NCI-H2029 (cell line): ENCODE measurements at places on chromosomes 7 and 10.
A peak's percentile ranks its signal among the peaks of the same experiment; 100 is the strongest.

DNA sequence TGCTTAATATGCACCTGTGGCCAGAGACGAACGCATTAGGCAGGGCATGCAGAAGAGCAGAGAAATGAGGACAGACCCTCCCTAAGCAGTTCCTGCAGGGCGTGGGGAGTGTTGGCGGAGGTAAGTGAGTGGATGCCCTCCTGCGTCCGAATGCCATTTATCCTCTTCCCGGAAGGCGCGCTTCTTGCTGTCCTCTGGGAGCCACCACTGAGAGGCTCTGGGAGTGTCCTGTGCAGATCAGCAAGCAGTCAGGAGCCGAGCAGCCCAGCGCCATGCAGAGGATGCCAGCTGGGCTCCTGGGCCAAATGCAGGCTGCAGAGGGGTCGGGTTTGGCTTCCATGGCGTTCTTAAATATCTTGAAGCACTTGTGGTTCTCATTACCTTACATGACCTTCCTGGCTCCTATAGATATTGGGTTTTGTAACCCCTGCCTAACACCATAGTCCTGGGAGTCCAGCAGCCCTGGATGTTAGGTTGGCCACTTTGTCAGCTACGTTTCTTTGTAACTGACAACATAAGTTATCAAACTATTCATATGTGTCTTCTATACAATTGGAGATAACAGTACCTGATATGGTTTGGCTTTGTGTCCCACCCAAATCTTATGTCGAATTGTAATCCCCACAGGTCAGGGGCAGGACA lies 30.0 kb upstream of the SLIT1 start:
- no peak for DNase-seq

- no peak for DNase-seq
Measured at GRCh38 chr7:8536431-8536830, 103.0 kb downstream of the NXPH1 start.

DNA sequence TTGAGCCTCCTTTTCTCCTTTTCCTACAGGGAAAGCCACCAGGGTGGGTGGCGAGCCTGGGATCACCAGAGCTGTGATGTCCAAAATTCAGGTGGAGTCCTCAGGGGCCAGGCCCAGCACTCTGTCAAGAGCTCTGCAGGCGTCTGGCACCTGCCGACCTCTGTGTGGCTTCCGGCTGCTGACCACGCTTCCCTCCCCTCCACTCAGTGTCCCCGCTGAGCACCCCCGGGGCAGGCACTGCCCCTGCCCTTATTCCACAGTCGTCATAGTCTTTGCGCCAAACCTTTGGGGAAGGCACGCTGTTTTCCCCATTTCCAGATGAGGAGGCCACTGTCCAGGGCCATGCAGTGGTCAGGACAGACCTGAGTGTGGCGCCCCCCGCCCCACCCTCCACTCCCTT lies 7.5 kb downstream of the MTG1 start:
- no peak for DNase-seq

GRCh38 chr7:158550886-158551452 lies 36.7 kb downstream of the PTPRN2 start:
- DNase-seq, result no peak

DNA sequence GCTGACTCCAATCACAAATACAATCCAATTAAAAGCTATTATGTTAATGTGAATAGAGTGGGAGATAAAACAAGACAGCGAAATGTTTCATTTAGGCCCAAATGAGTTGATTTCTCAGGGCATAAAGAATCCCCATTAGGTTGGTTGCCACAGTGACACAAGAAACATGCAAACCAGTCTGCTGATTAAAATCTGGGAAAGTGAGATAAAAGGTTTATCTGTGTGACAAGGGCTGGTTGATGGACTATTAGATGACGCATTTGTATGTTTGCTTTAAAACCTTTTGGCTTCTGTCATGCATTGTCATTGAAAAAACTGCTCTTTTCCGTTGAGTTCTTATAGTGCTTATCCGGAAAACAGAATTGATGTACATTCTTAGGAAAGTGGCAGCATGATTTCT lies 658.2 kb downstream of the GATA3 start:
- no peak for DNase-seq

DNA sequence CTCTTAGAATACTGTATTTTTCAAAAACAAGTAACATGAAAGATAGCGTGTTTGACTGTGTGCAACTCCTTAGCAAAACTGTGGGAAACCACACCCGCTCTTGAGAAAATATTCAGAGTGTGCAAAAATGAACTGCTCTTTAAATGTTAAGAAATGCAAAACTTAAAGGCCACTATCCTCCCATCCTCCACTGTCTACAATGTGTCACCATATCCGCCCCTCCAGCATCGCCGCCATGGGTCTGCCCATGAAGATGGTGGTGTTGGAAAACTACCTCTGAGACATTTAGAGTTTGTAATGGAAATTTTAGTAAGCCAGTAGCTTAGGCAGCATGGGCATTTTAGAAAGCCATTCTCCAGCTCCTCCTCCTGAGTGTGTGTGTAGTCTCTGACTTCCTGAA lies 20.1 kb upstream of the NMT2 start:
- DNase-seq, result no peak

- no peak for DNase-seq
Measured at GRCh38 chr7:114708646-114709045, 213.2 kb upstream of the MDFIC start.

DNA sequence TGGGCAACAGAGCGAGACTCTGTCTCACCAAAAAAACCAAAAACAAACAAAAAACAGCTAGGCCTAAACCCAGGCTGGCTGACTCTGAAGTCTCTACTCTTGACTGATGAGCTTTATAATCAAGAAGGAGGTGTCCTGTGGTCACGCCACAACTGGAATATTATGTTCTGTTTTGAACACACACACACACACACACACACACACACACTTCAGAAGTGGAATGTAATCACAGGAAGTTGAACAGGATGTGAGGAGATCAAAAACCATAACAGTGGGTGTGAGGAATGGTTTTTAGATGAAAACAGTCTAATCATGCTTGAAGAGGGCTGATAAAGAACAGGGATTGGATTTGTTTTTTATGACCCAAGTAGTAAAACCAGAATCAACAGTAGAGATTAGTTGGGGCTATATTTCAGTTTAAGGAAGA lies 51.1 kb upstream of the IL6 start:
- DNase-seq, result no peak

DNA sequence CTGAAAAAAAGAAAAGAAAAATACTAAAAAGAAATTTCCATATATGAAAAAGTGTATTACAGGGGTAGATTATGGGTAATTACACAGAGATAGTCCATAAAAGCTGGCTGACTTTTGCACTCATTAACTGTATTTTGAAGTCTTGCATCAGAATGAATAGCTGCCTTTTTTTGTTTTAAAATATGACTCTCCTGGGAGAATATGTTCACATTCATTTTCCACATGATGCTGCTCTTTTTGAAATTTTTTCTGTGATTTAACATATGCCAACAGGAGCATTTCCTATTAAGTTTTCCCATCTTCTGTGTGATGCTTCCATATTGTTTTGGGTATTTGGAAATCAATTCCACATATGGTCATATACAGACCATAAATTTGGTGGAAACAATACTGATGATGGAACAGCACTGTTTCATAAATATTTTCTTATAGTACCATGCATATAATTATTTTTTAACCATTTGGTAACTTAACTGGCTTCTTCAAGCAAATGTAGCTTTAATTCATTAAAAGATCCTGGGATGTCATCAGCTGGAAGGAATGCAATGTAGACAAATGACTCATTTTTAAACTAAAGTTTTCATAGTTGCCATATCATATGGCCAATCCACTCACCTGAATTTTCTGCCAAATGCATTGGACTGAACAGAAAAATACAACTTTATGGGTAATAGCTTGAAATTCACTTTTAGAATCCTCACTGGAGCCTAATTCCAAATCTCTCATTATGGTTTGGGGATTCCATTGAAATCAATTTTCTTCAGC lies 313.9 kb upstream of the GLI3 start:
- DNase-seq, result no peak

DNA sequence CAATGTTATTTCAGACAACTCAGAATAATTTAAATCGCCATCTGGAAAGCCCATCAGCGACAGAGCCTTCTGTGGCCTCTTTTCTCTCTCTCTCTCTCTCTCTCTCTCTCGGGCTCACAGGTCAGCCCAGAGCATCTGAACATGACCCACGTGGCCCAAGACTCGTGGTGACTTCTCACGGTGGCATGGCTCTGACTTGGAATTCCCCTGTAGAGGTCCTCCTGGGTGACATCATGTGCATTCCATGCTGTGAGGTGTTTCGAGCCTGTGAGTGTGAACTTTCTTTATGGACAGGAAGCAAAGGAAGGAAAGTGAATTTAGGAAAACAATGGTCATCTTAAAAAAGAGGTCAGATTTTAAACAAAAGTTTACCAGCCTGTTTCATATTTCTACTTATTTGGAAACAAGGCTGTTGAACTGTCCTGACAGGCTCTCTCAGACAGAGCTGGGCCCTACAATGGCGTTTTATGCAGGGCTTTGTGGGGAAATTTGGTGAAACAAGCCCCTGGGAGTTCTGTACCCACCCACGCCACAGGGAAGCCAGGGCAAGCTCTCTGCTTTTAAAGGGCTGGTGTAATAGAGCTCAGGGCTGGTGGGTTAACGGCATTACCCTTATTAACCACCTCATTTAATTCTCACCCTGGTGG lies 359.7 kb upstream of the ZNF32 start:
- no peak for DNase-seq

GRCh38 chr10:43674553-43675210 lies 26.0 kb upstream of the ZNF32 start:
- DNase-seq, result no peak

DNA sequence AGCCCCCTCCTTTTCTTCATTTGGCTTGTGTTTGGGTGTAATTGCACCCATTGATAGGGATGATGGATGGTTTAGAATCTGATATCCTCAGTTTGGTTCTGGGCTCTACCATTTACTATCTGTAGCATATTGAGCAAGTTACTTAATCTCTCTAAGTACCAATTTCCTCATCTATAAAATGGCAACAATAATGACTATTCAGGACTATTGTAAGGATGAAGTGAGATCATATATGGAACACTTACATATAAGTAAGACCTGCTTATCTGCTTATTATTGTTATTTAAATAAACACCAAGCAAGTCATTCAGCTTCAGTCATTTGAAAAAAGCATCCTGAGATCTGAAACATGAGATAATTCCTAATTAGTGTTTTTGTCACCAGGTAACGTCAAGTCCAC lies 127.0 kb downstream of the SEC23IP start:
- no peak for DNase-seq

DNA sequence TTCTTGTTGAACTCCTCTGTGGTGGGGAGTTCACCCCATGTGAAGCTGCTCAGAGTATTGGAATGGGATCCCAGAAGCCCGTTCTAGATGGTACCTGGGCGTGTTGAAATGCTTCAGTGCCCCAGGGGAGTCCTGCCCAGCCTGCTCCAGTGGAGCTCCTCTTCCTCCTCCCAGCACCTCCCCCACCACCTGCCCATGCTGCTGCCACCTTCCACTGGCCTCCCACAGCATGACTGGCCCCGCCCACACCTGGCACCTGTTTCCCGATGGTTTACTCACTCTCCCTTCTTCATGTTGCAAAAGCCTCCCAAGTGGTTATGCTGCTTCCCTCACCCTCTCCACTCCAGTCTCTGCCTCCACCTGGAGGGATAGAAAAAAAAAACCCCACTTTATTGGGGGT lies 32.2 kb upstream of the PCBD1 start:
- peak; percentile 57 for DNase-seq

DNA sequence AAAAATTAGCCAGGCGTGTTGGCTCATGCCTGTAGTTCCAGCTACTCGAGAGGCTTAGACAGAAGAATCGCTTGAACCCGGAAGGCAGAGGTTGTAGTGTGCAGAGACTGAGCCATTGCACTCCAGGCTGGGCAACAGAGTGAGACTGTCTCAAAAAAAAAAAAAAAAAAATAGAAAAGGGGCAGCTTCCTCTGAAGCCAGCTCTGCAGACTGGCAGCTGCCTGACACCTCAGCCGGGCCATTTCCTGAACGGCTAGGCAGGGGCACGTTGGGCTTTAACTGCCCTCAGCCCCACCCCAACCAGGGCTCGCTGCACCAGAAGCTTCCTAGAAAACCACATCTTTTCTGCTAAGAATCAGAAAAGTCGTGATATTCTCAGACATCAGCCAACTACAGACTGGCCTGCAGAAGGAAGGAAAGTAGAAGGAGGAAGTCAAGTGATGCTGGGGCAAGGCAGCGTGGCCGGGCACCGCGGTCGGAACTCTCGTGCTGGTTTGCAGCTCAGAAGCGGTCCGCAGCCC lies 38.0 kb downstream of the PRKAG2 start:
- no peak for DNase-seq

GRCh38 chr10:68756766-68757165 lies 35.7 kb downstream of the CCAR1 start:
- no peak for DNase-seq

- DNase-seq, result no peak
Measured at GRCh38 chr10:83274088-83274487, 865.2 kb upstream of the GHITM start.

GRCh38 chr7:132390705-132391104 lies 185.6 kb downstream of the PLXNA4 start:
- no peak for DNase-seq

- DNase-seq, result no peak
Measured at GRCh38 chr10:78914502-78915189, 154.1 kb upstream of the ZMIZ1 start.

GRCh38 chr10:43734716-43735115 lies 86.0 kb upstream of the ZNF32 start:
- DNase-seq, result no peak
